Osteoblast (primary cell): ENCODE measurements at places on chromosomes 4 and X. TPM values are rescaled to one million over a fixed set of nuclear protein-coding genes. Genes with fewer than 3 reads are reported as not detected.

GRCh38 chr4:114921790-114922591 lies 191.4 kb downstream of the NDST4 start:
- no peak for DNase-seq

GRCh38 chr4:184329659-184330400 lies 112.2 kb upstream of the ENPP6 start:
- DNase-seq: peak; percentile 68

The CTBP1 gene
- 246 and 262 TPM in 2 replicates for total RNA-seq

DNA sequence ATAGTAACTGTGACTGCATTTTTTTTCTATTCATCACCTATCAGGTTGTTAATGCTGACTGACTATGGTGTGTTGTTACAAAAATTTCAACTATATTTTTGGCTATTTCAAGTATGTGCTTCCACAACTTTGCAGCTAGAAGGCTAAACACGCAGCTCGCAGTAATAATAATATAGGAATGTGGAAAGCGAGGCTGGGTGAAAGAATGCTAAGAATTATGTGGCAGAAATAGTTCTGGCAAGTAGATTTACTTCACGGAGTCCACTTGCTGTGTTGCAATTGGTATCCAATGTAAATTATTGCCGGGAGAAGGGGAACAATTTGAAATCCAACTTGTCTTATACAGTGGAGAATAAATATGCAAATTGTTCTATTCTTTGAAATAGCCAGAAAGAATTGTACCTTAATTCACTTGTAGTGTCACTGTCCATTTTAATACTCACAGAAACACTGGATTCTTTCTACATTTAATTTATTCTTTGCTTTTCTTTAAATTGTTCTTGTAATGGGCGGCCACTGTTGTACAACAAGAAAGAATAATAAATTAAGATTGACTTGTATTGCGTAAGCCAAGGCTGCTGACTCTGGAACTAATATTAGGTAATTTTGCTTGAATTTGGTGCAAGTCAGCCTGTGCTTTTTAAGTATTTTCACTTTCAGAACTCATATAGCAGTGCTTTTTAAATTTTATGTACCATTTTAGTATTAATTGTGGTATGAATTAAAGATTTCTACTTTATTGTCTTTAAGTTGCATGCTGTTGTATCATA lies 154.9 kb downstream of the FRMPD4 start:
- DNase-seq: no peak

The TMSB15B gene
- total RNA-seq: 3.8 and 4.0 TPM in 2 replicates

The UGT2B15 gene
- total RNA-seq: not detected in 2 replicates

- DNase-seq: no peak
Observed at GRCh38 chrX:151875270-151876026, 37.2 kb upstream of the MAGEA4 start.

GRCh38 chr4:155304375-155304774 lies 72.4 kb downstream of the MAP9 start:
- DNase-seq: no peak

The ACSL4 gene
- total RNA-seq: 96.9 and 117 TPM in 2 replicates

The SSX4 gene
- not detected in 2 replicates for total RNA-seq

- DNase-seq: peak; percentile 59
Observed at GRCh38 chr4:41141900-41142299, 72.4 kb downstream of the APBB2 start.

GRCh38 chr4:123412091-123412505 lies 15.5 kb downstream of the SPRY1 start:
- no peak for DNase-seq

GRCh38 chr4:41307638-41308037 lies 50.9 kb downstream of the UCHL1 start:
- DNase-seq: no peak

The LINC00632 gene
- total RNA-seq: 9.4 and 10.1 TPM in 2 replicates

The EDA2R gene
- total RNA-seq: 13.4 and 17.1 TPM in 2 replicates

- DNase-seq: no peak
Observed at GRCh38 chrX:50988649-50989048, 78.1 kb downstream of the BMP15 start.

The CORIN gene
- 0.36 and 0.88 TPM in 2 replicates for total RNA-seq

- DNase-seq: no peak
Observed at GRCh38 chr4:112650332-112650731, 13.4 kb downstream of the LARP7 start.

GRCh38 chr4:186249785-186250754 lies 15.9 kb upstream of the F11 start:
- no peak for DNase-seq

GRCh38 chr4:81521708-81522107 lies 50.0 kb upstream of the RASGEF1B start:
- DNase-seq: no peak

- no peak for DNase-seq
Observed at GRCh38 chr4:17654701-17655100, 40.3 kb downstream of the MED28 start.

DNA sequence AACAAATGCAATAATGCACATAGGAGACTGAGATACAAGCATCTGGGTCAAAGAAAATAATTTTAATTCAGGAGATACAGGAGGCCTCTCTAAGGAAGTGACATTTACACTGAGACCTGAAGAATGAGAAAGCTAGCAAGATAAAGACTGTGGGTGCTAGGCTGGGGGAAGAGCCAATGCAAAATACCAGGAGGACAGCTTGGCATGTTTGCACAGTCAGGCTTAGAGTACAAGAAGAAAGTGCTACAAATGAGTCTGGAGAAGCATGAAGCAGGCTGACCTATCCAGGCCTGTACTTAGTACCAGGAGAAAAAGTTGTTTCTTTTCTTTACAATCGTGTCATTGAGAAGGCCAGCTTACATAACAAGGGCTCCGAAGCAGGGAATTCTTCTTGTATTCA lies 56.9 kb downstream of the GABRB1 start:
- no peak for DNase-seq

The HERC5 gene
- 0.88 and 1.4 TPM in 2 replicates for total RNA-seq

DNA sequence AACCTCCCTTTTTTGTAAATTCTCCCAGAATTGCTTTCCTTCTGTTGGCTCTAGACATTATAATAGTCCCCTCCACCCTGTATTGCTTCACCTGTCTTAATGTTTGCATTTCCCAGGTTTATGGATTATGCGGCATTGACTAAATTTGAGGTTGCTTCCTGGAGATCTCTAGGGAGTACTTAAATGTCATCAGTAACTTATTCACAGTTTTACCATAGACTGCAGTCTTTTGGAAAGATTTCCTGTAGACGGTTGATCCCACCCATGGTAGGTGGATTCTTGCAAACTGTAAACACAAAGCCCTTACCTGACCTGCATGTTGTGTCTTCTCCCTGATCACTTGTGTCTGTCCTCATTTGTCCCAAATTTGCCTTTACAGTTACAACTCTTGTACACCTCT lies 6.2 kb upstream of the NOX1 start:
- peak; percentile 52 for DNase-seq

DNA sequence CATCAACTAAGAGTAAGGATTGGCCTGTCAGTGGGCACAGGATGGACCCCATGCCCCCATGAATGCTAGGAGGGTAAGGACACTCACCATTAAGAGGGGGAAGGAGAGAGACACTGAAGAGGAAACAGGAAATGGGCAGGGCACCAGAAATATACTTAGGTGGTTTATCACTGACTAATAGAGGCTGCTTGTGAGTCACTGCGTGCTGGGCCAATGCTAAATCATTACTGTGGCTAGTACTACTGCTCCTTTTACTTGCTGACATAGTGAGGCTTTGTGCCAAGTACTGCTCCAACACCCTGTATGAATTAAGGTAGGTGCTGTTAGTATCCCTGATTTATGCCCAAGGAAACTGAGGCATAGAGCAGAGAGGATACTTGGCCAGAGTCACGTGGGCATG lies 130.4 kb upstream of the FRMPD4 start:
- DNase-seq: peak; percentile 84

DNA sequence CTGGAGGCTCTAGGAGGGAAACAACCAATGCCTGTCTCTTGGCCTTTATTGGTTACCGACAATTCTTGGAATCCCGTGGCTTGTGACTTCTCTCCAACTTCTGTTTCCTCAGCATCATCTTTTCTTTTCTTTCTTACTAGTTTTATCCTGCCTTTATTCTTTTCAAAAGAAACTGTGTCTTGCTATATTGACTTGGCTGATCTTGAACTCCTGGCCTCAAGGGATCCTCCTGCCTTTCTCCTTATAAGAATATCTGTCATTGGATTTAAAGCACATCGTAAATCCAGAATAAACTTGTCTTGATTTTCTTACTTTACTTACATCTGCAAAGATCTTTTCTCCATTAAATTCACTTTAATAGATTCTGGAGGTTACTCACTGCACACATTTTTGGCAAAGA lies 49.9 kb upstream of the UGT2B10 start:
- no peak for DNase-seq

- peak; percentile 68 for DNase-seq
Observed at GRCh38 chr4:22607382-22607781, 85.4 kb upstream of the GBA3 start.

DNA sequence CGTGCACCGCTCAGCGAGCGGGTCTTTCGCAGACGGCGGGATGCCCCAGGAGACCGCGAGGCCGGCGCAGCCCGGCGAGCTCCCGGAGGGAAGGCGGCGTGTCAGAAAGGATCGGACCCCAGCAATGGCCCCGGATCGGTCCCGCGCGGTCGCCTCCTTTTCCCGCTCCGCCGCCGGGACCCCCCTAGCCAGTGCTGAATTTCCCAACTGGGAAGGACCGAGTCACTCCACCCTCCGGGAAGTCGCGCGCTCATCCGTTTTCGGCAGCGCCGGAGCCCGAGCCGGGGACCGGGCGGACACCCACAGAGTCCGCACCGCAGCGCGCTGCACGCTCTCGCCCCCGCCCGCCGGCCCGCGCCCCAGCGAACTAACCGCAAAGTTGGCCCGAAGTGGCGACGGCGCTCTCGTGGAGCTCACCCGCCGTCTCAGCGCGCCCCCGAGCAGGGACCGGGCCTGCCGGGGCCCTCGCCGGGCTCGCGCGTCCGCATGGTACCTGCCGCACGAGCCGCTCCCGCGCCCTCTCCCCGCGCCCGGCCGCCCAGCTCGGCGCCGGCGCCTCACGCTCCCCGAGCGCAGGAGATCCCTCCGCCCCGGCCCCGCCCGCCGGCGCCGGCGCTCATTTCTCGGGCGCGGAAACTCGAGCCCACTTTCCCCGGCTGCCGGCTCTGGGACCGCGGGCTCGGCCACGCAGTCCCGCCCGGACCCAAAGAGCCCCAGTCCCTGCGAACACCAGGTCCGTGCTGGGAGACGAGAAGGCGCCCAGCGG lies at the start of gene FAT1:
TSS of gene FAT1 (minus strand) at position 565 of the 766 bp plus-strand sequence. CDS start 14,029 bp downstream, outside the sequence.
- DNase-seq: peak; percentile 95

The AMBN gene
- total RNA-seq: not detected in 2 replicates

GRCh38 chr4:67167849-67168248 lies 377.5 kb downstream of the CENPC start:
- no peak for DNase-seq

The CYTL1 gene
- total RNA-seq: 0.36 and 15.3 TPM in 2 replicates

The MAGEA2 gene
- not detected in 2 replicates for total RNA-seq

DNA sequence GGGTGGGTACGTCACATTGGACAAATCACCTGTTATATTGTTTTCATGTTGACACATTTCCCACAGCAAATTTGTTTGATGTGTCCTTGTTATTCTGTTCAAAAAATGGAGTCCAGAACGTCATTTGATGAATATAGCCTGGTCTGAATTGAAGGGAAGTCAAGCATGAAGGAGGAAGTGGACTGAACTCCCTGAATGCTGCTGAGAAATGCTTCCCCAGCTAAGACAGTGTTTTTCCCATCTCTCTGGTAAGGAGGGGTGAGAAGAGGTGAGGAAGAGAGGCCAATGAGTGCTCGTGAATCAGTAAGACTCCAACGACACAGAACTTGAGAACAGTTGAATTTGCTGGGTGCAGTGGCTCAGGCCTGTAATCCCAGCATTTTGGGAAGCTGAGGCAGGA lies 127.4 kb downstream of the RBM47 start:
- DNase-seq: no peak

The PF4V1 gene
- total RNA-seq: not detected in 2 replicates

DNA sequence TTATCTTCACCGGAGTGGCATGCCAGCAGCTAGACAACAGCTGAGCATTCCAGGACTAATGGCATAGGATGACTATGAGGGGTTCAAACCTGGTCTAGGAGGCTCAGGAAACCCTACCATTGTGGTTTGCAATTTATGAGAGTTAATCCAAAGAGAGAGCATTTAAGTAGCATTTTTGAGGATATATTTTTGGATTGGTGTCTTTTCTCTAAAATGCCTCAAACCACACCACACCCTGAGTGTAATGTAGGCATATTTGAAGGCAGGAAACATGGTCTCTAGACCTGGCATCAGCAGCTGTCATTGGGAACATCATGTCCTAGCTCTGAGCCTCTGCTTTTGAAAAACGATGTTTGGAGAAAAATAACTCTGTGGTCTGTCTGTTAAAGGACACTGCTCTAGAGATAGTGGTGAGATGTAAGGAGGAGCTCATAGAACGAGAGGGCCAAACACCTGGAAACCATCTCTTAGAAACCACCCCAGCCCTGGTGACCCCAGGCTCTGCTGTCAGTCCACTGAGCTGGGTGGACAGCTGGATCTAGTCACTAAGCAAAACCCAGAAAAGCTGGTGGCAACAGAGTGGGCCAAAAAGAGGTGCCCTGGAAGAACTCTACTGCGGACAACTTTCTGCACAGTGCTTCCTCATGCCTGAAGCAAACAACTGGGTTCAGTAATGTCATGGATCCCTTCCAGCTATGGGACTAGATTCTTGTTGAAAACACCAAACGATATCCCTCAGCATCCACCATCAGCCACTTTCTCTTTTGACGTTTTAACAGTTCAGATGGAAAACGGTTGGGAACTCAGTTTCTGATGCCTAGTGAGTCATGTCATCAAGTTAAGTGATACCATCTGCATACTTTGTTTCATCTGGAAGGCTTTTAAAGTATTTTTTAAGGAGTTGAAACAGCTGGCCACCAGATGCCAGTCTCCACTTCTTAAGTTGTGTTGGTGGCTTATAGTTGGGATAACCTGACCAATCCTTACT lies 100.2 kb upstream of the C1QTNF7 start:
- DNase-seq: no peak

The OTC gene
- not detected in 2 replicates for total RNA-seq

GRCh38 chrX:24981030-24981429 lies 34.7 kb downstream of the ARX start:
- DNase-seq: no peak

The EPHA5 gene
- total RNA-seq: 0.59 and 0.72 TPM in 2 replicates

The TASL gene
- not detected in 2 replicates for total RNA-seq

GRCh38 chr4:108979759-108980158 lies 216.9 kb upstream of the ETNPPL start:
- DNase-seq: no peak

- no peak for DNase-seq
Observed at GRCh38 chrX:68186552-68187262, 246.6 kb downstream of the OPHN1 start.

GRCh38 chr4:109547394-109547793 lies 12.7 kb upstream of the MCUB start:
- DNase-seq: peak; percentile 19
